ENCODE measurements at places on chromosomes 7 and 10.
A peak's percentile ranks its signal among the peaks of the same experiment; 100 is the strongest.

- DNase-seq: no peak
Observed at GRCh38 chr10:62037890-62038608, 136.6 kb downstream of the ARID5B start.

DNA sequence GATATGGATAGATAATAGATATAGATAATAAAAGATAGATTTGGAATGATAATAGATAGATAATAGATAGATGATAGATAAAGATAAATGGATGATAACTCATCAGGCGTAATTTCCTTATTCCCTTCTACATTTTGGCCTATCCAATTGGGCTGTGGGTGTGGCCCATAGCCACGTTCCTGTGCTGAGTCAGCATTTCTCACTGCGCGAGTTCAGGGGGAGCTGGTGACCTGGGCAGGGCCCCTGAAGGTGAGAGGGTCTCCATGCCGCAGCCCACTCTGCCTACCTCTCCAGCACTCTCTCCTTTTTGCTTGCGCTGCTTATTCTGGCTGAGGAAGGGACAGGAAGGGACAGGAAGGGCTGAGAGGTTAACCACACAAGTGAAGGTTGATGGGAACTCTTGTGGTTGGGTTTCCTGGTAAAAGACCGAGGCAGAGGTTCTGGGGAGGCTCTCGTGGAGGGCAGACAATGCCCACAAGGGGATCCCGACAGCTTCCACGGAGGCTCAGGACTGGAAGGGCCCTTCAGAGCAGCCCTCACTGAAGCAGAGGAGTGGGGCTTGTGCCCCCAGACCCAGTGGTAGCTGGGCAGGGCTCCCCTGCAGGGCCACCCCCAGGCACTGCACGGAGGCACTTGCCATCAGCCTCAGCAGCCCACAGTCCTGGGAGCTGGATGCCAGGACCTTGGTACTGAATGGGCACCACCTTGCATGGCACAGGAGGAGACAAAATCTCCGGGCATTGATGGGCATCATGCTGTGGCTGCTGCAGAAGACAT lies 247.3 kb upstream of the PITRM1 start:
- DNase-seq: no peak

- DNase-seq: no peak
Observed at GRCh38 chr7:41536122-41536872, 166.6 kb downstream of the INHBA start.

DNA sequence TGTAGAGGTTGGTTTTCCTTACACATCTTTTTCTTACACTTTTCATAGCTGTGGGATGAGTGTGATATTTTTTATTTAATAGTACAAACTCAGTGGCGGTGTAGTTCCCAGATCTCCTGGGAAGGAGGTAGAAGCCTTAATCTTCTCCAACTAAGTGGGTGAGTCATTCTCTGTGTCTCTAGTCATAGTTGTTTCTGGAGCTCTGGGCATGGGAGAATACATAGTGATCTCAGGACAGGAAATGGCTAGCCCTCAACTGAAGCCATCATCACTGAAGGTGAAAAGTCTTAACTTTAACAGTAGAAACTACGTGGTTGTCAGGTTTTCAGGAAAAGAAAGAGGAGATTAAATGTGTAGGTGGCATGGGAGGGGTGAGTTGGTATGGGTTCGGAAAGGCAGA lies 319.4 kb upstream of the FZD8 start:
- no peak for DNase-seq

GRCh38 chr10:25059990-25060389 lies 43.6 kb downstream of the THNSL1 start:
- DNase-seq: peak; percentile 51

GRCh38 chr10:65793738-65794425 lies 1132.0 kb upstream of the LRRTM3 start:
- no peak for DNase-seq

- DNase-seq: no peak
Observed at GRCh38 chr7:127935847-127936376, 95.3 kb downstream of the LRRC4 start.

- DNase-seq: peak; percentile 54
Observed at GRCh38 chr7:99848420-99849216, 20.8 kb downstream of the CYP3A43 start.

DNA sequence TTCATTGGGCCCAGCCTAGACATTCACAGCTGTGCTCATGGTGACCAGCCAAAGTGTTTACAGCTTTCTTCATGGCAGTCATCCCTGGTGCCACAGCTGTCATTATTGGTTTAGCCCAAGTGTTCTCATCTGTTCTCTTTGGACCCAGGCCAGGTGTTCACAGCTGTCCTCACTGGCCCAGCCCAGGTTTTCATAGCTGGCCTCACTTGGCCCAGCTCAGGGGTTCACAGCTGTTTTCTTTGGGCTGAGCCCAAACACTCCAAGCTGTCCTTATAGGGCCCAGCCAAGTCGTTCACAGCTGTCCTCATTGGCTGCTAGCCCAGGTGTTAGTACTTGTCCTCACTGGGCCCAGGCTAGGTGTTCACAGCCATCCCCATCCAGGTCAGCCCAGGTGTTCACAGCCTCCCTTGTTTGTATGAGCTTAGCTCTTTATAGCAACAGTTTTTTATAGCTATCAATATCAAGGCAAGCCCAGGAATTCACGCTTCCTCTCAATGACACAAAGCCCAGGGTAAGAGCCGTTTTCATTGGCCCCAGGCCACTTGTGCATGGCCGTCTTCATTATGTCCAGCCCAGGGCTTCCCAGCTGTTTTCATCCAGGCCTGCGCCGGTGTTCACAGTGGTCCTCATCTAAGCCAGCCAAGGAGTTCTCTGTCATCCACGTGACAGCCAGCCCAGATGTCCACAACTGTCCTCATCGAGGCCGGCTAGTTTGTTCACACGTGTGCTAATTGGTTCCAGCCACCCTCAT lies 11.6 kb downstream of the FRG2B start:
- no peak for DNase-seq

GRCh38 chr7:20013536-20013935 lies 203.6 kb downstream of the MACC1 start:
- no peak for DNase-seq

- DNase-seq: no peak
Observed at GRCh38 chr10:69801434-69802315, at the start of gene COL13A1. TSS of gene COL13A1 (plus strand) at chr10:69801906. CDS start at chr10:69802424, 518 bp downstream.

GRCh38 chr10:113522460-113522859 lies 30.4 kb upstream of the HABP2 start:
- DNase-seq: peak; percentile 36

GRCh38 chr7:113143486-113144257 lies 25.3 kb upstream of the SMIM30 start:
- DNase-seq: no peak

GRCh38 chr10:82660986-82661385 lies 786.0 kb downstream of the NRG3 start:
- DNase-seq: no peak

GRCh38 chr7:129202058-129202777 lies 13.8 kb downstream of the SMO start:
- DNase-seq: no peak

DNA sequence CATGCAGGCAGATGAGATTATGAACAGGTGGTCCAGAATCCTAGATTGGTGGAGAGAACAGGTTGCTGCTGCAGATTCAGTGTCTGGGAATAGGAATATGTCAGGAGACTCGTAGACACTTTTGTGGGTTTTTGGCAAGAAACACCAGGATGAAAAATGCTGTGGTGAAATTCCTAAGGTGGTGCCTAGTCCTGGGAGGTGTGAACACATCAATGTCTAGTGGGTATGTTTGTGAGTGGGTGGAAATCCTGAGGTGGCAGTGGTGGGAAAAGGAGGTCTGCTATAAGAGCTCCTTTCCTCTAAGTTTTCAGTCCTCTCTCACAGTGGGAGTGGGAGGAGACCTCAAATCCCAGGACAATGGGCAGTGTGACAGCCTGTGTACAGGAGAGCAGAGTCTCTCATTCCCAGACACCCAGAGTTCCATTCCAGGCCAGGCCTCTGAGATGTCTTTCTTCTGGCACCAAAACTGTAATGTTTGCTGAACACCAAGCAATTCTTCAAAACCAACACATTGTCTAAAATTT lies 5.1 kb downstream of the ERV3-1 start:
- no peak for DNase-seq

- no peak for DNase-seq
Observed at GRCh38 chr7:95718577-95719410, 53.6 kb upstream of the DYNC1I1 start.

GRCh38 chr10:122390271-122390670 lies 15.8 kb downstream of the PLEKHA1 start:
- DNase-seq: no peak

DNA sequence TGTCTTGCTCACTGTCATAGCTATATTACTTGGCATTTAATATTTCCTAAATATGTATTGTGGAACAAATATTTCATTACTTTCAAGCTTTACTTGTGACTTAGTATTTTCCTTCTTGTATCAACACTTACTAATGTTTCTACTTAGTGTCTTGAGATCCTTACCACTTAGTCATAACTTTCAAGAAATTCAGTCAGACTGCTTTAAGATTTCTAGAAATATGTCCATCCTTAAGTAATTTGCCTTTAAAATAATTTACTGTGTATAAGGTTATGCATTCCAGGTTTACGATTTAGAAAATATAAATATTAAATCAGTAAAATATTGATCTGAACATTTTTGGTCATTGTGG lies 87.3 kb upstream of the CSTF2T start:
- DNase-seq: no peak

- DNase-seq: no peak
Observed at GRCh38 chr7:292826-293225, 2.9 kb downstream of the FOXL3 start.

- DNase-seq: no peak
Observed at GRCh38 chr10:75403144-75403938, 1.8 kb upstream of the ZNF503 start.

GRCh38 chr10:68955355-68955831 lies 577 bp upstream of the DDX21 start:
- DNase-seq: peak; percentile 75

DNA sequence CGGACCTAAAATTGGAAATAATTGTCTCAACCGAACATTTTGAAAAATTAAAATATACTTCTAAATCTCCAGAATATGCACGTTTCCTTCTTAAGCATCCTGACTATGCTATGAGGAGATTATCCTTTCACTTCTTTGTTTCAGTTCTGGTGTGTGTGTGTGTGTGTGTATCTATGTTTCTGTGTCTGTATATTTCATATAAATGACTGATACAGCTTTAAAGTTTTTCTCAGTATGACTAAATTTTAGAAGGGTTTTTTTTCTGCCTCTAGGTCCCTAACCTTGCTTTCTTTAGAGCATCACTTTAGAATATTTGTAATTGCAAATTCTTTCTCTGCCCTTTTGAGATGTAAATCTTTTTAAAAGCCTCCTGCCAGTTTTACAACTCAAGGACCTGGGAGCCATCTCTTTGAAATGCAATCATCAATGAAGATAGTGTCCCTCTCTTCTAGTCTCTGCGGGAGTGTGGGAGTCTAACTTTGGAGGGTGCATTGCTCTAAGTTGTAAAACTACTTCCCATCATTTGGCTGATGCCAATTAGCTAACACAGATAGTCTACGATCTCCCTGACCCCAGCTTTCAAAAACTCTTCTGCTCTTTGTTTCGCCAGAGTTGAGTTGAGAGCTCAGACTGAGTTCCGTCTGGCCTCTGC lies 782.0 kb upstream of the ZWINT start:
- no peak for DNase-seq

GRCh38 chr7:158737064-158737695 lies 32.6 kb upstream of the NCAPG2 start:
- no peak for DNase-seq

GRCh38 chr10:90218846-90219245 lies 517.5 kb downstream of the KIF20B start:
- DNase-seq: no peak

DNA sequence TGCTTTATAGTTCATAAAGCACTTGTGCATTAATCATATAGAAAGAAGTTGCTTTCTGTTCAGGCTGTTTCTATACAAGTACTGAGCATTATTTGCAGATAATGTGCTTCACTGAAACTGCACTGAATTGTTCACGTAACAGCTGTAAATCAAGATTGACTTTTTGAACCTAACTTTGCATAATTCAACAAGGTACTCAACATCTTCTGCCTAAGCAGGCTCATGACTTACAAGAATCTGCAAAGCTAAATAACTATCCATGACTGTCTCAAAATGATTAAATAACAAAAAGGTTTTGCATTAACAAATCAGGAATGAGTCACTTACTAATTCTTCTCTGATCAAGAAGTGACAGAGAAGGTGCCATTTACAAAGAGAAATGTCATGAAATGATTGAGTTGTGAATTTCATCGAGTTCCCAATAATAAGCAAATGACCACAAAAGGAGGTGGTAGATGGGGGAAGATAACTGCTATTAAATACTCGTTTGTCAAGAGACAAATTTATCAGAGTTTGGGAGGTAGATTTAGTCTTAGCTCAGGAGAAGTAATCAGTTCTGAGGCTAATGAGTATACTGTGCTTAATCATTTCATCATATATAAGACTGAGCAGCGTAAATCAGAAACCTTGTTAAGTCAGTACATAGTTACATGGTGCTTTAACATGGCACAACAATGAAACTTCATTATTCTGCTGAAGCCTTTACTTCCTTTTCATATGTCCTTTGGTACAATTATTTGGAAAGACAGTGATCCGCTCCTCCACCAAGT lies 161.3 kb upstream of the LRRN3 start:
- no peak for DNase-seq

- DNase-seq: no peak
Observed at GRCh38 chr10:191703-192518, 56.7 kb downstream of the ZMYND11 start.

DNA sequence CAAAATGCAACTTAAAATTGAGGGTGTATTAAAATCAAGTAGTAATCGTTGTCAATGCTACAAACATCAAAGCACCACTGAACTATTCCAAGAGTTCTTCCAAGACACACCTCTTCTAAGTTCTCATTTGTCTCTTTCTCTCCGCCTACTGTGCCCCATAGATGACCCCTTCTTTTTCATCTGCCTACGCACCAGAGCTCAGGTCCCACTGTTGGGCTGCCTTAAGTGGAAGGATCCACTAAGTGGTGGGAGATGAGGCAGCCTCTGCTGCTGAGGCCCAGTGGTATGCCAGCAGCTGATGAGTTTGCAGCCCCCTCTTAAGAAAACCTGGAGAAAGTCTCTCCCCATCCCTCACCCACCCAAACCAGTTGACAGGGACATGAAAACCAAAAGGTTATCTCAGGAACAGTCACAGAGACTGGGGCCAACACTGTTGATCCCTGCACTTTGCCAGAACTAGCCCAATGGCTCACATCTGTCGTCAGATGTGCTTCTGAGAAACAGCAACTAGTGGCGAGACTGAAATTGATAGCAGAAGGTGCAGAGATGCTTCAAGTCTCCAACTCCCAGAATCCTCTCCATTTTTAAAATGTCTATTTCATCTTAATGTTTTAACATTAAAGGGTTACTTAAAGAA lies 88.4 kb downstream of the CHCHD3 start:
- peak; percentile 56 for DNase-seq

DNA sequence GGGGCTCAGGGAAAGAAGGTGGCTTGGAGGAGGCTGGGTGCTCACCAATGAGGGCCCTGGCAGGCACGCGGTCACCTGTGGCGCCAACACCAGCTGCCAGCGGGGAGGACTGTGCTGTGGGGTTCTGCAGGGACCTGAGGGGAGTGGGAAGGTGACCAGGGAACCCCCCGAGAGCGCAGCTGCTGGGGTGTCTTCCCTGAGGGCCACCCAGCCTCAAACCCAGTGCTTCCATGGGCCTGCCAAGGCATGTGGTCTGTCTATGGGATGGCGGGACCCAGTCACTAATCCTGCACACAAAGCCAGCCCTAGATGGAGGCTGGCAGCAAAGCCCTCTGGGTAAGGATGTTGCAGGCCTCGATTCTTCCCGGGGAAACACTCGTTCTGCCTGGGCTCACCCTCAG lies 117.1 kb downstream of the EBF3 start:
- DNase-seq: no peak

- no peak for DNase-seq
Observed at GRCh38 chr7:45161842-45162241, 4.3 kb downstream of the RAMP3 start.

Measured in K562 (cell line).